ENCODE measurements at places on chromosomes 1 and 21. TPM values are rescaled to one million over a fixed set of nuclear protein-coding genes. Genes with fewer than 3 reads are reported as not detected.
A peak's percentile ranks its signal among the peaks of the same experiment; 100 is the strongest.

The NHLH1 gene
- not detected for total RNA-seq

The EPHX1 gene
- total RNA-seq, result 76.8 TPM

The GPR3 gene
- 0.12 TPM for total RNA-seq

The PTGER3 gene
- 3.3 TPM for total RNA-seq

The DCST2 gene
- total RNA-seq, result 0.37 TPM

The GREM2 gene
- total RNA-seq, result not detected

The TRIM67 gene
- not detected for total RNA-seq

The PGM1 gene
- 329 TPM for total RNA-seq

The RAP1A gene
- 102 TPM for total RNA-seq

DNA sequence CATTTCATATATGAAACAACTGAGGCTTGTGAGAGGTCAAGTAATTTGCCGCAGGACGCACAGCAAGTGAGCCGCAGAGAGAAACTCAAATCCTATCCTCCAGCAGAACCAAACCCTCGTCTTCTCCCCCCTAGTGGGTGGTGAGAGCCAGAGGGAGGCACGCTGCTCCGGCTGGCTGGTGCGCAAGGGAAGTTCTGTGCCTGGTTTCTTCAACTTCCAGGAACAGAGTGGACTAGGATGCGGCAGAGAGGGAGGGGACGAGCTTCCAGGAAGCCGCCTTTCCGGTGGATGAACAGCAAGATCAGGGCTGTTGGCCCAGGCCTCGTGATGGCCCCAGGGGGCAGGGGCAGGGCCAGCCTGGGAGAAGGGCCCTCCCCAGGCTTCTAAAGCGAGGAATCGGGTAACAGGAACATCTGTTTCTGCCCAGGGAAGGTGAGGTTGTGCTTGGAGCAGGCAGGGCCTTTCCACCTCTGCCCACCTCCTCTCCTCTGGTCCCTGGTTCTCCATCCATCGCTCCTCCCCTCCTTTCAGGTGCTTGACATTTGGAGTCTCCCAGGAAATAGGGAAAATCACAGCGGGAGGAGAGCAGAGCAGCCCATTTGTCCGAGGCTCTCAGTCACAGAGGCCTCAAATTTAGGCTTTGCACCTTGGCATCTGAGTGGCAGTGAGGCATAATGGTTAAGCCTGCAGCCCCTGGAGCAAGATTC is 16.8 kb upstream of the PDIK1L start:
- DNase-seq, result peak; percentile 71

DNA sequence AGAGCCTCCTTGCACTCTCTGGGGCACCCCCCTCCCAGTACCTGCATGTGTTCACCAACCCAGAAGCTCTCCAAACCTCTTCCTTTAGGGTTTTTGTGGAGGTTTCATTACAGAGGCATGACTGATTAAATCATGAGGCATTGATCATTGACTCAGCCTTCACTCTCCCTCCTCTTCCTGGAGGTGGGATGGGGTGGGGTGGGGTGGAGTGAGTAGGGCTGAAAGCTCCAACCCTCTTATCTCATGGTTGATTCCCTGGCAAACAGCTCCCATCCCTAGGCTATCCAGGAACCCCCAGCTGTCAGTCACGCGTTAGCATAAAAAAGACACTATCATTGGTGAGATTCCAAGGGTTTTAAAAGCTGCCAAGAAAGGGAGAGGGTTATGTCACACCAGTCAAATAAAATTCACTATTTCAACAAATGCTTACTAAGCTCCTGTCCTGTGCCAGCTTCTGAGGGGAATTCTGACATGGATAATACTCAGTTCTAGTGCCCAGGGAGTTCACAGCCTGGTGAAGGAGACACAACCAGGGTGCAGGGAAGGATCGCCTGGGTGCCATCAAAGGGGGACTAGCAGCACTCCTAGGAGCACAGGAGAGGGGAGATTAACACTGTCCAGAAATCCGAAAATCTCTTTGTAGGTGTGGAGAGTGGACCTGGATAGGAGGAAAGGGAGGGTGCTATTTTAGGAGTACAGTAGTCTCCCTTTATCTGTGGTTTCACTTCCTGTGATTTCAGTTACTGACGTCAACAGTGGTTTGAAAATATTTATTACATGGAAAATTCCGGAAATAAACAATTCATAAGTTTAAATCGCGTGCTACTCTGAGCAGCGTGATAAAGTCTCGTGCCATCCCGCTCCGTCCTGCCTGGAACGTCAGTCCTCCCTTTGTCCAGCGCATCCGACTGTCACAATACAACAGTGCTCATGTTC is 6.8 kb upstream of the IL24 start:
- no peak for DNase-seq

DNA sequence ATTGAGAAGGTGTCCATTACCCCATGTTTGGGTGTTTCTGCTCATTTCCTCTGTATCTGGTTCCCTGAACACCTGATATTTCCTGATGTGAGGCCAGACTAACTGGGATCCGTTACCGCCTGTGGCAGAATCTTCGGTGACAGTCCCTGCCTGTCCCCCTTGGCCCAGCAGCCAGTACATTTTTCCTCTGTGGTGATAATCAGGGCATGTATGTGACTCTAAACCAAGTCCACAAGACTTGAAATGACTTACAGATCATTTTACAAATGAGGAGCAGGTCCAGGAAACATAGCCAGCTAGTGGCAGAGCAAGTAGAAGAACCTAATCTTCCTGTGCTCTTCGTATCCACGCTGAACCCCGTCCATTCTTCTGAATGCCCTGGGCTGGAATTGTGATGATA is 143.5 kb upstream of the IPO9 start:
- DNase-seq, result no peak

- DNase-seq, result no peak
These were observed 258.6 kb downstream of the GRIK3 start for GRCh38 chr1:36775716-36776115.

GRCh38 chr1:168774241-168774640 is 45.2 kb upstream of the DPT start:
- DNase-seq, result peak; percentile 77

DNA sequence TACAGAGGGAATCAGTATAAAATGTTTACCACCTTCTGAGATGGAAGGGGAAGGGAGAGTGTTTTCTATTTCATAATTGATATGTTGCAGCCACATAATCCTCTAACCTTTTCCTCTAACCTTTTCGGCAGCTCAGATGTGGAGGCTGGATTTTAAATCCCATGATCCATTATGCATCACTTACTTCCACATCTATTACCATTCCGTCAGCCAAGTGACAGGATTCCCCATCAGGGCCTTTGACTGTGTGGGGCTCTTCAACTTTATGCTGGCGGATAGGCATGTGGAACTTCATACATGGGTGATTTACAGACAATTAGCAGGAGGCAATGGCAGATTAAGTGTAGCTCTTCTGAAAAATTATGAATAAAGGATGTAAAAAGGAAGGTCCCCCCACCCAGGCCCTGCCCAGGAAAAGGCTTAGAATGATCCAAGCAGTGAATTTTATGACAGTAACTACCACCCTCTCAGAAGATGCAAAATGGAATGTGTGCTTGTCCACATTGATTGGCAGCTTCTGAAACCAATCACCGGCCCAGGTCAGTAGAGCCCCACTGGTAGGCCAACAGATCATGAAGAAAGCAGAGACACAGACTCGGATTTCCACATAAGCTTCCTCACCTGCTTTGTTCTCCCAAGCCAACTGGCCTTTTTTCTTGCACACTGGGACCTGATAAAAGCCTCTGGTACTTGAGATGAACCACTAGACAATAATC is 147.0 kb downstream of the ST6GALNAC5 start:
- no peak for DNase-seq

GRCh38 chr1:37255136-37255795 is 219.1 kb upstream of the ZC3H12A start:
- DNase-seq, result no peak

DNA sequence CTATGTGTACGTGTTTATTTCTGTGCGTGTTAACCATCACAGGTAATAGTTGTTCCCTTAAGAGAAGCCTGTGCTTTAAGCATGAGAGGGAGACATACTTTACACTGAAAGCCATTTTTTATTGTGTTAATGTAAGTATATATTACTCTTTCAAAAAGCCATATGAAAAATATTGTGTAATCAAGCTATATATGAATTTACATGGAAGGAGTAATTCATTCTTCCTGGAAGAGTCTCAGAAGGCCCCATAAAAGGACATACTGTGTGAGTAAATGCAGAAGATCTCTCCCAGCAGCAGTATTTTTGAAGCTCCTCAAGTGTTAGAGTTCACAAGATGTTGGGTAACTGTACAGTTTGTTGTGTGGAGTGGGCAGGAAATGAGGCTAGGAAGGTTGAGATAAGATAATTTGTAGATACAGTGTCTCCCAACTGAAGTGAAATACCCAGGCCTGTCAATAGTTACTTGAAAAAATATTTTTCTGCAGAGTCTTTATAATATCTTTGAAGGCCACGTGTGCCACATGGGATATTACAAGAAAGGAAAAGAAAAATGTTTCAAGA is 138.3 kb downstream of the PTGER3 start:
- DNase-seq, result no peak

GRCh38 chr1:6969762-6970161 is 184.5 kb downstream of the CAMTA1 start:
- DNase-seq, result no peak

GRCh38 chr1:45530632-45531135 is 9.0 kb upstream of the PRDX1 start:
- no peak for DNase-seq

- DNase-seq, result no peak
These were observed 22.1 kb downstream of the EIF2D start for GRCh38 chr1:206590025-206590758.

GRCh38 chr1:85179522-85179921 is 21.3 kb downstream of the SYDE2 start:
- no peak for DNase-seq

DNA sequence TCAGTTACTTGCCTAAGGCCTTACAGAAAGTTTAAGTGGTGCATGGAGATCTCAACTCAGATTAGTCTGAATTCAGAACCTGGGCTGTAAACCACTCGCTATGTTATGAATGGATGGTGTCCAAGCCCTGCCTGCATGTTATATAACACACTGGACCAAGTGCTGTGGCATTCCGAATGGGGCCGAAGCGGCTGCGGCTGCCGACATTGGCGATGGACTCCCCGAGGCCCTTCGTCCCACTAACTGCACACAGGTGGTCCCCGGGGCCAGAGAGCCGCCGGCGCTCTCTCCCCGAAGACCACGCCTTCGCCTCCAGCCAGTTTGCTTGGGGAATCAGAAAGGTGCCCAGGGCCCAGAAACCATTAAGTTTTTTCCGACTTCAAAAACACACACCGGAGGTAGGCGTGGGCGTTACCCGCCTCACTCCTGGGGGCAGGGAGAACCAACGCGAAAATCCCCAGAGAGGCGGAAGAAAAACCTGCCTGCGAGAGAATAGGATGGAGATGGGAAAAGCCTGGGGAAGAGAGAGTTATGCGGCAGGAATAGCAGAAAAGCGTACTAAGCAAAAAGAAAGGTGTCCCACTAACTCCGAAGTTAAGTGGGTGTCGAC is 579 bp upstream of the TENT5C start:
- peak; percentile 44 for DNase-seq

DNA sequence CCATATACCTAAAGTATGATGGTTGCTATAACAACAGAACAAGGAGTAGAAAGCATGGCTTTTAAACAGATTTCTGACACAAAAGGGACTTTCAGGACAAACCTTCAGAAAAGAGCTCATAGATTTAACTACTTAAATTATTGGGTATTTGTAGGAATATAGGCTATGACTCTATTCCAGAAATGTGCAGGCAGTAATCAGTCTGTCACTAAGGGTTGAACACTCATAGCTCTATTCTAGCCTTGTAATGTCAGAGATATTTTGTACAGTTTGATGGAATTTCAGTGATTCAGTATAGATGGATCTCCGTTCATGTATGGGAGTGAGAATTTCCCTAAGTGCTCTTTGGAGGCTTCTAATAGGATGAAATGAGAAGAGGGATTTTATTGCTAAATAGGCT is 82.8 kb downstream of the EXTL2 start:
- no peak for DNase-seq
